ENCODE measurements at places on chromosomes 16 and 17.

DNA sequence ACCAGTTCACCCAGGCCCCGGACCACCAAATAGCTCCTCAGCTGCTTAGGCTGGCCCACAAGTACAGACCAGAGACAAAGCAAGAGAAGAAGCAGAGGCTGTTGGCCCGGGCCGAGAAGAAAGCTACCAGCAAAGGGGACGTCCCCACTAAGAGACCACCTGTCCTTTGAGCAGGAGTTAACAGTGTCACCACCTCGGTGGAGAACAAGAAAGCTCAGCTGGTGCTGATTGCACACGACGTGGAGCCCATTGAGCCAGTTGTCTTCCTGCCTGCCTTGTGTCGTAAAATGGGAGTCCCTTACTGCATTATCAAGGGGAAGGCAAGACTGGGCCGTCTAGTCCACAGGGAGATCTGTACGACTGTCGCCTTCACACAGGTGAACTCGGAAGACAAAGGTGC is 15.4 kb downstream of the FOXF1 start:
- no peak for DNase-seq

GRCh38 chr17:10328971-10329923 is 43.6 kb downstream of the MYH13 start:
- no peak for DNase-seq

DNA sequence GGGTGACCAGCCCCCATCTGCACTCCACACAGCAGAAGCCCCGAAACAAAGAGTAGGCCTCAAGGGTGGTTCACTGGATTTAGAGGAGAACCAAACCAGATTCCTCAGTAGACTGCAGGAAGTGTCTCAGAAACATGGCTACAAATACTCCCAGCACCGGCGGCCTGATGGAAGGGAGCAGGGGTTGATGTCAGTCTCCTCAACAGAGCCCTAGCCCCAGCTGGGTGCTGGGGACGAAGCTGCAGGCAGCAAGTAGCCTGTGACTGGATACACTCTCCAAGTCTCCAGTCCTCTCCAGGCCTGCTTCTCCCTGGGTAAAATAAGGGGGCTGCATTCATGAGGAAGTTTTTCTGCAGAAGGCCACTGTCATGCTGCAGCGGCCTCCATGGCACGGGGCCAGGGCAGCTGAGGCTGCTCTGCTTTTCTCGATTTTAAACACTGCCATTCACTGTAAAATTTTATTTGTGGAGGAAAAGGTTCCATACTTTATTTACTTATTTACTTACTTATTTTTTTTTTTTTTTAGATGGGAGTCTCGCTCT is 36.7 kb upstream of the SREBF1 start:
- no peak for DNase-seq

- DNase-seq = no peak
Measured at GRCh38 chr17:82399601-82400101, 18.5 kb upstream of the HEXD start.

- no peak for DNase-seq
Measured at GRCh38 chr17:69500911-69501429, 86.5 kb downstream of the MAP2K6 start.

- DNase-seq = no peak
Measured at GRCh38 chr16:87305505-87306391, 11.4 kb downstream of the C16orf95 start.

All from activated T-helper 1 cell treated with anti-CD3 and anti-CD28 coated beads, Interleukin-12 subunit alpha, Interleukin-12 subunit beta, Interleukin-2, Interleukin-4 antibody, amounts not matched to agents 30 ng/mL and 10 ng/mL and 1 ng/mL, durations not matched to agents 14 hours and 24 hours and 36 hours (primary cell).